CD4-positive, alpha-beta T cell treated with Interleukin-15 for 4 hours (primary cell): ENCODE measurements at places on chromosomes 12 and 14.

- no peak for DNase-seq
These were observed 5.4 kb downstream of the TMEM117 start for GRCh38 chr12:43841253-43841652.

- no peak for DNase-seq
These were observed 157.4 kb downstream of the DHRS2 start for GRCh38 chr14:23793532-23793931.

GRCh38 chr12:5969974-5970690 is 25.1 kb upstream of the ANO2 start:
- no peak for DNase-seq

- no peak for DNase-seq
These were observed 204.3 kb upstream of the EEA1 start for GRCh38 chr12:93133361-93133760.

GRCh38 chr14:105646175-105646574 is 119.8 kb downstream of the TMEM121 start:
- DNase-seq, result no peak

DNA sequence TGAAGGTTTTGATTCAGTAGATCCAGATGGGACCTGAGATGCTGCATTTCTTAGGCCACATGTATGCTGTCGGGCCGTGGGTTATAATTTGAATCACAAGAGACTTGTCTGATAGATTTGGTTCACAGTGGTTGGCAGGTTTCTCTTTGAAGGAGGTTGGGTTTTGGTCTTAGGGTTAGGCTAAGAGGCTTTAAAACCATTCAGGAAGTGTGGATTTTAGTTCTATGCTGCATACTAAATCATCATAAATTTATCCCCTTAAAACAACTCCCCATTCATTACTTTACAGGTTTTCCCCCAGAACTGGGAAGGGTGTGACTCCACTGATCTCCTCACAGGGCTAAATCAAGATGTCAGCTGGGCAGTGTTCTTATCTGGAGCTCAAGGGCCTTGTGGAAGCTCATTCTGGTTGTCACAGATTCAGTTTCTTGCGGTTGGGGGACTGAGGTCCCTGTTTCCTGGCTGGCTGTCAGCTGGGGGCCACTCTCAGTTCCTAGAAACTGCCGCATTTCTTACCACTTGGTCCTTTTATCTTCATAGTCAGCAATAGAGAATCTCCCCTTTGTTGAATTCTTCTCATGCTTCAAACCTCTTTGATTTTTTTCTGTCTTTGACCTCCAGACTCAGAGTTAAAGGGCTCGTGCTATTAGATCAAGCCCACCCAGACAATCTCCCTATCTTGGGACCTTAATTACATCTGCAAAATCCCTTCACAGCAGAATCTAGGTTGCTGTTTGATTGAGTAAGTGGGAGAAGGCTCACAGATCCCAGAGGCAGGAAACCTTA is 20.6 kb upstream of the PCNX1 start:
- peak; percentile 54 for DNase-seq

GRCh38 chr14:75548544-75548943 is 26.3 kb downstream of the BATF start:
- DNase-seq, result no peak

DNA sequence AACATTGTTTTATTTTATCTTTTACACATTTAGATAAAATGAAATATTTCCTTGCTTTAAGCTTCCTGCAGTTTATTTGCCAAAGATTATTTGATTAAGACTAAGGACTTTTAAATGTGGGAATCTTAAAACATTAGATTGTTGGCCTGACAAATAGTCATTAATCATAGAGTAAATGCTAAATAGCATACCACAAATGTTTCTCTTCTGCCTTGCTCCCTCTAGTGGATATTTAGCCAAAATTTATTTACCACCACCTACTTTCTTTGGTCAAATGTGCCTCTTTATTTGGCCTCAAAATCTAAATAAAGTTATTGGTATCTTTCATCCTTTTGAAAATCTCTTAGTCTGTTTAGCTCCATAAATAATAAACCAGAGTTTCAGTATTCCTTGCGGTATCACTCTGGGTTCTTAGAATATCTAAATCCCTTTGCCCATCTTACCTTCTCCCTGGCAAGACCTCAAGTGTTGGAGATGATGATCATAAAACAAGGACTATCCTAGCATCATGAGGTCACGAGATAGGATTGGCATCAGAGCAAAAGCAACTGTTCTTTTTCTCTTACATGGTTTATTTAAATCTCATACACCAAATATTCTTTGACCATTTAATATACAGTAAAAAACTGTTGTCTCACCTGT is 150.6 kb upstream of the AEBP2 start:
- peak; percentile 16 for DNase-seq

DNA sequence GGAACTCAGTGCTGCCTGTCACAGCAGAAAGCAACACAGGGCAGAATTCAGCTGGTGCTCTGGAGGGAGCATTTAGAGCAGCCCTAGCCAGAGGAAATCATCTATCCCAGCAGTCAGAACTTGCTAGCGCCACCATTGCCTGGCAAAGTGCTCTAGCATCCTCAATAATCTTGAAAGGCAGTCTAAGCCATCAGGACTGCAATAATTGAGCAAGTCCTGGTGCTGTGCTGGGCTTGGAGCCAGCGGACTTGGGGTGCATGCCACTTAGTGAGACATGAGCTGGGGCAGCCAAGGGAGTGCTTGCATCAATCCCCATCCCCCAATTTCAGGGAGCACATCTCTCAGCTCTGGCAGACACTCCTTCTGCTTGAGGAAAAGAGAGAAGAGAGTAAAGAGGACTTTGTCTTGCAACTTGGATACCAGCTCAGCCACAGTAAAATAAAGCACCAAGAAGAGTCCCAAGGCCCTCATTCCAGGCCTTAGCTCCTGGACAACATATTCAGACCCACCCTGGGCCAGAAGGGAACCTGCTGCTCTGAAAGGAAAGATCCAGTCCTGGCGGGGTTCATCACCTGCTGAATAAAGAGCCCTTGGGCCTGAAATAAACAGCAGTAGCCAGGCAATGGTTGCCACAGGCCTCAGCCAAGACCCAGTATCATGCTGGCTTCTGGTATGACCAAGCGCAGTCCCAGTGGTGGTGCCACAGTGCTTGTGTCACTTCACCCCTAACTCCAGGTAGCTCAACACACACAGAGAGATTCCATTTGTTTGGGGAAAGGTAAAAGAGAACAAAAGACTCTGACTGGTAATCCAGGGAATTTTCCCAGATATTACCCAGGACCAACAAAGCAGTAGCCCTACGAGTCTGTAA is 44.5 kb upstream of the ZDHHC17 start:
- DNase-seq, result no peak

DNA sequence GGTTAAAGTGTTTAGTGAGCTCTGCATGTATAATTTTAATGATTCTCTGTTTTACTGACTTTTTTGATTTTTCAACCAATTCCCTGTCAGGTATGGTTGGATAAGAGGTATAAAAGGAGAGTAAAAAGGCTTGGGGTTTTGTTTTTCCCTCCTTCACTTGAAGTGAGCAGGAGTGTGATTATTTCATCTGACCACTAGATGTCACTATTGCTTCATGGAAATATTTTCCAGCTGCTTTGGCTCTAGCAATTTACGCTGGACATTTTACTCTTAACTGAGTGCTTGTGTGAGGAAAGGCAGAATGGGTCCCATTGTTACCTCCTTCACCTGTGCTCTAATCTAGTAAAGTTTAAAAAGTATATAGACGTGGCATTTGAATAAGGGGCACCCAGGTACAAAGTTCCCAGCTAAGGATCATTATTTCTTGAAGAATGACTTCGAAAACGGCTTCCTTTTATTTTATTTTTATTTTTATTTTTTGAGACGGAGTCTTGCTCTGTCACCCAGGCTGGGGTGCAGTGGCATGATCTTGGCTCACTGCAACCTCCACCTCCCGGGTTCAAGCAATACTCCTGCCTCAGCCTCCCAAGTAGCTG is 66.5 kb downstream of the TBC1D30 start:
- peak; percentile 54 for DNase-seq

GRCh38 chr14:90397425-90398314 is 841 bp downstream of the CALM1 start:
- peak; percentile 68 for DNase-seq
